ENCODE measurements at places on chromosomes 3 and 15. TPM values are rescaled to one million over a fixed set of nuclear protein-coding genes. Genes with fewer than 3 reads are reported as not detected.

GRCh38 chr3:9553021-9553947, at the start of gene LHFPL4:
LHFPL4 (minus strand) TSS chr3:9553822; CDS start chr3:9552679, 1,143 bp downstream.
- DNase-seq: no peak

DNA sequence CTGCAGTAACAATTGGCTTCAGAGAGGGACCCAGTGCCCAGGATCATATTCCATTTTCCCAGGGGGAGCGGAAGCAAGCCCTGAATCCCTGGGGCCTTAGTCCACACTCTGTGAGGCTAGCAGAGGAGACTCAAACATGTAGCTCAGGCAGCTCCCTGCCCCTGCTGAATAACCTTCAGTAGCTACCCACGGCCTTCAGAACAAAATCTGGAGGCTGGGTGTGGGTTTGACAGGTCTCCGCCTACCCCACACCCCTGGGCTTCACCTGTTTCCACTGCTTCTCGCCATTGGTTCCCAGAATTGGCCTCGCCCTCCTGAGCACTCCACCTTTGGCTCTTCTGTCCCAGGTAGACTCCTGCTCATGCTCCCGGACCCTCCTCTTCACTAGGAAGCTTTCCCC, 93.6 kb upstream of the ATP2B2 start:
- DNase-seq: no peak

DNA sequence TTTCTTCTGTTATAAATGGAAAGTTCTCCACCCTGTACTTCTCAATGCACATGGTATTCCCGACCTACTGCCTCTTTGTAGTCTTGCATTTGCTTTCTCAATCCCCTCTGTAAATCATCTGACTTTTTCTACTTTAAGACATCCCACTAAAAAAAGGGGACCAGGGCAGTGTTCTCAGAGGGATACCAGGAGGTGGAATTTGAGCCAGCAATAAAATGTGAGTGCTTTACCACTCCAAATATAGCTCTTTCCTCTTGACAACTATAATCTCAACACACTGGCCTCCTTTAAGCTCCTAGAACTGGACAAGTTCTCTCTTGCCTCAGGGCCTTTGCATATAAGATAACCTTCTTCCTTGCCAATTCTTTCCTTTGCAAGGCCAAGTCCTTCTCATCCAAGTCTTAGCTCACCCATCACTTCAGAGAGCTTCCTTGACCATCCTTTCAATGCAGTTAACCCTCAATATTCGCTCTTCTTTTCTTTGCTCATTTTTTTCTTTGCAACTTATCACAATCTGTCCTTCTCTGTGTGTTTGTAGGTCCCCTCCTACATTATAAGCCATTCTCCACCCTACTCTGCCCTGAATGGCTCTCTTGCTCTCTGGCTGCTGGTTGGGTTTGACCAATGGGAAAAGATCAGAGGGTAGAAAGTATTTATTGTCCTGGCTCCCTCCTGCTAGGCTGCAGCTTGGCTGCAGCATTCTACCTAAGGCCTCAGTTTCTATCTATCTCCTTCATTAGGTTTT, 93.4 kb downstream of the PRICKLE2 start:
- DNase-seq: no peak

DNA sequence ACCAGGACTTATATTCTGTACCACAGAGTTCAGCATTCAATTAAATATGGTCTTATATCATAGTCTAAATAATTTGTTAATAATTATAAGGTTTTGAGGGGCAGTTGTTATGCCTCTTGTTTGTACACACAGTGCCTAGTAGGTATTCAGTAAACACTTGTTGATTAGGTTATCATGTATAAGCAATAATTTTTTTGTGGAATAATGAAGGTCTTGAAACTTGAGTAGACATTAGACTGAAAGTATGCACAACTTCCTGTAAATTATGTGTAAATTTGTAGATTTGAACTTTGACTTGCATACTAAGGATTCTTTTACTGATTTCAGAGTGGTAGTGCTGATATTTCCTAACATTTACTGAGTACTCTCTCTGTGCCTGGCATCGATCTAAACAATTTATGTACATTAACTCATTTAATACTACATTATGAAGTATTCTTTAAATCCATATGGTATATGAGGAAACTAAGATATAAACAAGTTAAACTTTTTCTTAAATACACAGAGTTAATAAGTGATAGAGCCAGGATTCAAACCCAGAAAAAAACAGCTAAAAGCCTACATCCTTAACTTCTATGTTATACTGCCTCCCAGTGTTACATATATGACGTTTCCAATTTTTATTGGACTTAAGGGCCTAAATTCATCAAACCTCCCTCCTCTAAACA, 65.1 kb downstream of the GLCE start:
- DNase-seq: no peak

DNA sequence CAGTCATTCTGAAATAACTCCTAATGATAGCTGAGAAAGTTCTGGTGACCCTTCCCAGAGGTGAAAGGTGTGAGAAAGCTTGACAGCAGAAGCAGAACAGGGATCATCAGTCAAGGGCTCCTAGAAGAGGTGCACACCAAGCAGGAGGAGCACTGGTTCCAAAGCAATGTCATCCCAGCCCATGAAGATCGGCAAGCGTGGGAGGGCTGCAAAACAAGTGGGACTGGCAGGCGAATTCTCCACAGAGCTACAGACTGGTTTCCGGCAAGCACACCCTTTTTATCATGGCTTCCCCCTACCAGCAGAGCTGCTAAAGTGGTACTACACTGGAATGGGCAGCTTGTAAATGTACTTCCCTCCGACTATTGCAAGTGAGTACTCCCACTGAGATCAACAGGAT, 62.3 kb upstream of the MYO5C start:
- no peak for DNase-seq

- no peak for DNase-seq
Measured at GRCh38 chr3:173568623-173569022, 171.1 kb downstream of the NLGN1 start.

DNA sequence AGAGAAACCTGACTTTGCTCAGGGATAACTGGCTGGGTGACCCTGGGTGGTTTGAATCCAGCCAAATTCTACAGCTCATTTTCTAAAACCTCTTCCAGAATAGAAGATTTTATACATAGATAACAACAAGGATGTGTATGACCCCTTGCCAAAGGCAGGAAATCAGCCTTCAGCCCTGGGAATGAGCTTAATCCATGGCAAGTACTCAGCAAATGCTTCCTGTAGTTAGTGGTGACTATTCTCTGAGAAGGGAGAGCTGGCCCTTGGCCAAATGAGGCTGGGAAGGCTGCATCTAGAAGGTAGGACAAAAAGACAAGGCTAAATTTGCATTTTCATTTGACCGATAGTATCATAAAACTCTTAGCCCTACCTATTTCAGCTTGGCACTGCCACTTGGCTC, 4.6 kb upstream of the HACD3 start:
- peak; percentile 44 for DNase-seq

DNA sequence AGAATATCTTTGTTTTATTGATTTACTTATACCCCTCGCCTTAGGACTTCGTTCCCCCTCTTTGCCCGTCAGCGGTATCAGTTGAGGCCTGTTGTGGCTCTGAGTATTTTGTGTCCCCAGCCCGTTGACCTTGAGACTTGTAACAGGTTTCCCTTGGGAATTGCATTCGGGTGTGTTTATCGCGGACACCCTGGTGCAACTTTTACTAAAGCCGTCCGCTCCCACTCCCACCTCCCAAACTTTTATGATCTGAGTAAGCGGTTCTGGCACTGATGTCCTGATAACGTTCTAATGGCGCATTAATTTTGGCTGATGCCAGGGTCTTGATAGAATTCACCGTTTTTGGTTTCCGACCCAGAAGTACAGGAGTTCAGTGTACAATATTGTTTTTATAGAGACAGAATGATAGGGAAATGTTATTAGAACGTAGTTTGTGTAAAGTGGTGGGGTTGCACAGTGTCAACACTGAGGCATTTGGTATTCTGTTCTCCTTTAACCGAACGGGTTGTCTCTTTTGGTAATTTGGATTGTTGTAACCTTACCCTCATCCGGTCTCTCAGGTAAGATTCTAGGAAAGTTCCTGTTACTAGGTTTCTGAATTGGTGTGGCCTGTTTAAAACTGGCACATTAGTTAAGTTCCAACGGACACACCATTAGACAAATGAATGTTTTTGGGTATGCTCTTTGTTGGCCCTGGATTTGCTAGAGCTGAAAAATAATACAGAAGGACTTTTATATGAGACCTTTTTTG, 47.8 kb downstream of the OIP5 start:
- DNase-seq: no peak

GRCh38 chr3:97822359-97822775, 556 bp downstream of the CRYBG3 start:
- DNase-seq: peak; percentile 59

DNA sequence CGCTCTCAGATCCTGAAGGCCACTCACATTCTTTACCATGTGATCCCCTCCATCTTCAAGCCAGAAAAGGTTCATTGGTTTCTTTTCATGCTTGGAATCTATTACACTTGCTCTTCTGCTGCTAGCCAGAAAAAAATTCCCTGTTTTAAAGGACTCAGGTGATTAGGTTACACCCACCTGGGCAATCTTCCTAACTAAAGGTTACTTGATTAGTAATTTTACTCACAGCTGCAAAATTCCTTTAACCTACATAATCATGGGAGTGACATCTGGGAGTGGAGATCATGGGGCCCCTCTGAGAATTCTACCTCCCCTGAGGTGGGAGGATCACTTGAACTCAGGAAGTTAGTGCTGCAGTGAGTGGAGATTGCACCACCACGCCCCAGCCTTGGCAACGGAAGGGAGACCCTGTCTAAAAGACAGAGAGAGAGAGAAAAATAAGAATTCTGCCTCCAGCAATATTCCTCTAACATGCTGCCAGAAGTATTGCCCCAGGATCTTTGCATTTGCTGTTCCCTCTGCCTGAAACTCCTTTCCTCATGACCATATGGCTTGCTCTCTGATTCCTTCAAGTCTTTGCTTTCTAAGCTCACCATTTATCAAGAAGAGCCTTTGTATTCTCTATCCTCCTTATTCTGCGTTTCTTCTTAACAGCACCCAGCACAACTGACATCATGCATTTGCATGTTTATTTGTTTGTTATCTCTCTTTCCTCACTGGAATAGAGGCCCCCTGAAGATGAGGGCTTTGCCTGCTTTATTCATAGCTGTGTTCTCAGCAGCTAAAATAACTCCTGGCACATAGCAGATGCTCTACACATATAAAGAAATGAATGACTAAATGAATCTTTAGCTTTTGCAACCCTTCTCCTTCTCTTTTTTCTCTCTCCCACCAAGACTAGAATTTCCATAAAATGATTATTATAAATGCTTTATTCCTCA, 68.2 kb downstream of the EDEM1 start:
- no peak for DNase-seq

DNA sequence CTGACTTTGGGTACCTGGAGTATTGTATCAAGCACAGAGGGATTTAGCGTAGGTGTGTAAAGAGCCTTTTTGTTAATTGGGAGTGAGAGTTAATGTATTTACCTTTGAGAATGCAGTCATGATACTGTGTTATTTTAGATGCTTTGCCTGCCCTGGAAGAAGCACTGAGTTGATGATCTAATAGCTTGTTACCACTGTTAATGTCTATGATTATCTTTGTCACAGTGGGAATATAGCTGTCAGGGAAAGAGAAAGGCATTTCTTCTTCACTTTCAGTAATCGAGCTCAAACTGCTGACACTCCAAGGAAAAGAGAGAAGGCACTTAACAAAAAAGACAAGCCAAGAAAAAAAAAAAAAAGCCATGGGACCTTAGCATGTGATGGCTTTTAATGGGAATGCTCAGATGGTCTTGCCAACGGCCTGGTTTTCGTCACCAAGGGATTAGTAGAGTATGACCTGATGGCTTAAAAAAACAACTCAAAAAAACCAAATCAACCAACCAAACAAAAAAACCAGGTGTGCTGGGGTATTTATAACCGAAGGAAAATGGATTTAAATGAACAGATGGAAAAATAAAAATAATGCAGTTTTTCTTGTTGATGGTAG, 387.4 kb downstream of the PTPRG start:
- DNase-seq: no peak

DNA sequence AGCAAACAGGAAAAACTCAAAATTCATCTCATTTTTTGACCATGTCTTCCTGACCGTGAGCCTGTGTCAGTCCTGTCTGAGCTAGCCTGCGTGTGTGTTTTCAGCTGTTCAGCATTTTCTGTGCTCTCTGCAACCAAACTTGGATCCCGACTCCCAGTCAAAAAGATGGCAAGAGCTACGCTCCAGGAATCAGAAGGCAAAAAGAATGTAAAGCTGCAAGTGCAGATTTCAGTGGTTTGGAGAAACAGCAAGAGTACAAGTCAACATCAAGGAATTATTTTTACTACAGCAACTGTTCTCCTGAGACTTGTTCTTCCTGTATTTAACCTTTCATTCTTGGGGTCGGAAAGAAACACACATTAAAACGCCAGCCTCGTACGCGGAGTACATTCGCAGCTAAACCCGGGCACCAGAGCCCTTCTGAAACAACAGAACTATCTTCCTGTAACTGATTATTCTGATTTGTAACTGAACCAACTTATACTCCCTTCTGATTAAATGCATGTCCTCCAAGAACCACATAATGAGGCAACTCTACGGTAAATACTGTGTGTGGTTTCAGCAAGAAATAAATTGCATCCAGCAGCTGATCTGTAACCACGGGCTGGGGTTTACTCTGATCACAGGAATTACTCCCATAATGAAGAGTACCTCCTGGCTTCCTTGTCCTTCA, 107.4 kb downstream of the LRIG1 start:
- no peak for DNase-seq

GRCh38 chr3:45164056-45164455, 17.9 kb upstream of the CDCP1 start:
- DNase-seq: no peak

DNA sequence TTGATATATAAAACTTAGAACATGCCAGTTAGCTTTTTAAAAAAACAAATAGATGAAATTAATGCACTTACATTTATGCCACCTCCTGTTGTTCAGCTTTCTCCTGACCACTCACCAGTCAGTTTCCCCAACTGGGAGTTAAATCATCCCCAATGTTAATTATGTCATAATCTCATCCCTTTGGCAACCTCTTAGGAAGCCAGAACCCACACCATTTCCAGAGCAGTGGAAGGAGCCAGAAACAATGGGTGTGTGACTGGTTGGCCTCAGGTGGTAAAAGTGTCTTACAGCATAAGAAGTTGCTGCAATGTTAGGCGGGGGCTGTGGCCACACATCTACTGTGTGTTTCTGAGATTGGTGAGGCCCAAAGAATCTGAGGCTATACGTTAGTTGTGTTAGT, 46.5 kb upstream of the MITF start:
- DNase-seq: no peak

DNA sequence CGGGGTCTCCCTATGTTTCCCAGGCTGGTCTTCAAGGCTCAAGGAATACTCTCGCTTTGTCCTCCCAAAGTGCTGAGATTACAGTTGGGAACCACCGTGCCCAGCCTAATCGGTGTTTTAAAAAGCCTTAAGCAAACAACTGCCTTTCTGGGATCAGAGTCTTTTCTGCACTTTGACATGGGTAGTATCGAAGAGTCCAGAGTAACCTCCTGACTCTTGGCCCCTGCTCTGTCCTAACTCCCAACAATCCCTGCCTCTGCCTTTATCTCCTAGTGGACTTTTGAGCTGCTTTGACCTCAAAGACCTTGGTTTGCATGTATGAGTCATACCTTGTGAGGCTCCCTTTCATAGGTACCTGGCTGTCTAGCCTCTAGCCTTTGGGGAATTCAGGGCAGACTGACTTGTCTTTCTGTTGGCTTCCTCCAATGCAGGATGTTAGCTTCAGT, 21.0 kb upstream of the HACD2 start:
- no peak for DNase-seq

The DUSP7 gene
- total RNA-seq: 21.1 TPM

The IL12A gene
- 0.61 TPM for total RNA-seq

The SLC27A2 gene
- not detected for total RNA-seq

The ACOX2 gene
- total RNA-seq: 41.7 TPM

The ALS2CL gene
- 11.8 TPM for total RNA-seq

The TPRG1 gene
- total RNA-seq: 9.5 TPM

The CRTAP gene
- total RNA-seq: 72.7 TPM

The PRTG gene
- 1.6 TPM for total RNA-seq

The GOLGA8T gene
- 0.97 TPM for total RNA-seq
